Epithelial cell of esophagus (primary cell): ENCODE measurements at places on chromosomes 16 and 17.
A peak's percentile ranks its signal among the peaks of the same experiment; 100 is the strongest.

- no peak for DNase-seq
Observed at GRCh38 chr16:72464597-72465368, 292.8 kb upstream of the PMFBP1 start.

DNA sequence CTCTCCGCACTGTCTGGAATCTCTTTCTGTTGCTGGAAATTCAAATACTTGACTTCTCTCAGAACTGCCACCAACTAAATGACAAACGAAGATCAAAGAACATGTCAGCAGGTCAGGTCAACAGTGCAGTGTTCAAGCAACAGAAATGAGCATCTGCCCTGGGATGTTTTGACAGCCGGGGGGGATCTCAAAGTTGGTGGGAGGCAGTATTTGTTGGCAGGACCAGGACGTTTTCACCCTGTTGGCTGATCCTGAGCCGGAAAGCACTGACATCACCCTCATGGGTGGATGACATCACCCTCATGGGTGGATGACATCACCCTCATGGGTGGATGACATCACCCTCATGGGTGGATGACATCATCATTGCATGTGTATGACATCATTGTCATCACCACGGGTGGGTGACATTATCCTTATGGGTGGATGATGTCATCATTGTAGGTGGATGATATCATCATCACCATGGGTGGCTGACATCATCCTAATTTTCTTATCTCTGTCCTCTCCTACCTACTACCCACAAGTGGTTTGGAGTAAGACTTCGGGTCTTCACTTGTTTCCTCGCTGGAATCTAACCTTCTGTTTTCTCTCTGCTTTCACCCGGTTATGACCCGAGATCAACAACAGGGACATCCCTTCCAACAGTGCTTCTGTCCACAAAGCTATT lies 18.9 kb downstream of the DNAH17 start:
- DNase-seq, result peak; percentile 21

DNA sequence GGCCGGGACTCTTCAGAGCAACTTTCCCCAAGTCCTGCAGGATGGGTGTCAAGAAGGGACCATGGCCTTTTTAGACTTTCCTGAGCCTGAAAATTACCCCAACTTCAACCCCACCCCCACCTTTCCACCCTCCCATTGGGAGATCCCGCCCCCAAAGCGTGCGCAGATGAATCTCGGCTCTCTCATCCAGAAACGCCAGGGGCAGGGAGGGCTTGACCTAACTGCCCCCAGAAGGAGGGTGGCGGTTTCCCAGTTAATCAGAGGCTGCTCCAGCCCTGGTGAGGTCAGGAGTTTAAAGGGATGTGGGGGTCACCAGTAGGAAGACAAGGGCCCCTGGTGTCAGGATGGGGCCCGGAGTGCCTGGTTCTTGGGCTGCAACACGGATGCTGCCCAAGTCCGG lies 480 bp downstream of the KIF19 start:
- DNase-seq, result no peak

DNA sequence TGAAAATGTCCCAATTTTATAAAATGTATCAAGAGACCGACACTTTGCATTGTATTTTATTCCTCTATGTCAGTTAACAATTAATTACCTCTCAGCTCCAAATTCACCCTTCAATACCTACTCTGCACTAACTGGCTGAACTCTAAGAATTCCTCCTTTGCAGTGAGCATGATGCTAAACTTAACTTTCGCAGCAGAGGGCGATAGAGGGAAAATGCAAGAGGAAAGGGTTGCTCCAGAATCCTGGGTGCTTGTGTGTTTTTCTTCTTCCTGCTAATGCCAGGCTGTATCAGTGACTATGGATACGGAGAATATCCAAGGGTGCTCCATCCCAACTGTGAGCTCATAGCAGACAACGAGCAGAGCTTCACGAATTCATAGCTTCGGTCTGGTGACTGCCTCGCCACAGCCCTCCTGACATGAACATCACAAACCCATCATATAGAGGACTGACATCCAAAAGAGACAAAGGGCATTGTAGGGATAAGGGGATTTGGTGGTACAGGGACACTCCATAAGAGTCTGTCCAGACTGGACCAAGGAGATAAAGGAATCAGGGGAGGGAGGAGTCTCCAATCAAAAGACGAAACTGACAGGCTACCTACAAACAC lies 172.9 kb downstream of the STX8 start:
- peak; percentile 63 for DNase-seq

- peak; percentile 58 for DNase-seq
Observed at GRCh38 chr17:46191322-46192188, 1.7 kb downstream of the KANSL1 start.

GRCh38 chr16:85986931-85987749 lies 88.2 kb downstream of the IRF8 start:
- no peak for DNase-seq

DNA sequence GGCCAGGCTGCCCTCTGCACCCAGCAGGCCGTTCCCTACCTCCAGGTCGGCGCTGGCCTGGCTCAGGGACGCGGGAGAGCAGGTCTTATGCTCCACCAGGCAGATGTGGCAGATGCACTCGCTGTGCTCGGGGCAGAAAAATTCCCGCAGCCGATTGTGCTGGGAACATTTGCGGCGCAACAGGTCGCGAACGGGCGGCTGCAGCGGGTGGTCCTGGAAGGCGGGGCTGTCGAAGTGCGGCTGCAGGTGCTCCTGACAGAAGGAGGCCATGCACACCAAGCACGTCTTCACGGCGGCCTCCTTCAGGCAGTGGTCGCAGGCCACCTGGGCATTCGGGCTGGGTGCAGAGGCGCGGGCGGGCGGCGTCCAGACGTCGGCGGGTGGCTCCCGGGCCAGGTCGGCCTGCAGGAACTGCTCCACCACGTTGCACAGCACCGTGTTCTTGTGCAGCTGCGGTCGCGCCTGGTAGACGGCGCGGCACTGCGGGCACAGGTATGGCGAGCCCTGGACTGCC lies 439 bp downstream of the TRIM25 start:
- DNase-seq, result no peak

GRCh38 chr17:67662712-67663111 lies 55.0 kb upstream of the NOL11 start:
- no peak for DNase-seq

- DNase-seq, result no peak
Observed at GRCh38 chr17:53134548-53134947, 688.2 kb upstream of the KIF2B start.

GRCh38 chr17:13736916-13737315 lies 135.2 kb upstream of the HS3ST3A1 start:
- no peak for DNase-seq

- no peak for DNase-seq
Observed at GRCh38 chr17:77862890-77863813, 95.4 kb upstream of the TNRC6C start.
